Mesothelial cell of epicardium (in vitro differentiated cells): ENCODE measurements at places on chromosomes 4 and X. TPM values are rescaled to one million over a fixed set of nuclear protein-coding genes. Genes with fewer than 3 reads are reported as not detected.
A peak's percentile ranks its signal among the peaks of the same experiment; 100 is the strongest.

GRCh38 chr4:127829014-127829413, 46.9 kb downstream of the HSPA4L start:
- H3K4me1 ChIP-seq, result no peaks in the 10 kb centered on the region
- H3K4me3 ChIP-seq, result no peak overlapping the region
- no peak for DNase-seq
- no peak overlapping the region for H3K27ac ChIP-seq
- H3K27me3 ChIP-seq, result no peaks in the 10 kb centered on the region

- H3K27ac ChIP-seq, result no peak overlapping the region
- DNase-seq, result no peak
- no peaks in the 10 kb centered on the region for H3K27me3 ChIP-seq
These were observed 95.9 kb upstream of the TRPC3 start for GRCh38 chr4:122047456-122048425.

DNA sequence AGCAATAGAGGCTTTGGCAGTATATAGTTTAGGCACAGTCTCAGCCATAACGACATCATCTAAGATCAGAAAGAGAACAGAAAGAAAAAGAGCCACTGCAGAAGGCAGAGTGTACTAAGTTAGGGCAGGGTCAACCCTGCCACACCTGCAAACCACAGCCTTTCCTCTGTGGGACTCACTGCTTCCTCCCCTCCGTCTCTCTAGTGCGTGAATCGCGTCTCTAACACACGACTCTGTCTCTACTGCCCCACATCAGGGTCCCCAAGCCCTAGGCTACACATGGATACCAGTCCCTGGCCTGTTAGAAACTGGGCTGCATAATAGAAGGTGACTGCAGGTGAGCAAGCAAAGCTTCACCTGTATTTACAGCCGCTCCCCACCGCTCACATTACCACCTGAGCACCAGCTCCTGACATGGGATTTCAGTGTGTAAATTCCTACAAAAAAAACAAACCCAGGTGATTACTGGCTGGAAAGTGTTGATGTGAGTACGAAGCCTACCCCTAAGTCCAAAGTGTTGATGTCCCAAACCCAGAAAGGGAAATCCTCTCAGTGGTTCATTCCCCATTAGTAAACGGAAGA, 128.9 kb downstream of the PRKX start:
- H3K27me3 ChIP-seq, result peaks cover 7% of the 10 kb centered on the region
- H3K4me3 ChIP-seq, result no peak overlapping the region
- no peak overlapping the region for H3K27ac ChIP-seq
- no peak for DNase-seq
- no peaks in the 10 kb centered on the region for H3K4me1 ChIP-seq
- H3K36me3 ChIP-seq, result no peaks in the 10 kb centered on the region

DNA sequence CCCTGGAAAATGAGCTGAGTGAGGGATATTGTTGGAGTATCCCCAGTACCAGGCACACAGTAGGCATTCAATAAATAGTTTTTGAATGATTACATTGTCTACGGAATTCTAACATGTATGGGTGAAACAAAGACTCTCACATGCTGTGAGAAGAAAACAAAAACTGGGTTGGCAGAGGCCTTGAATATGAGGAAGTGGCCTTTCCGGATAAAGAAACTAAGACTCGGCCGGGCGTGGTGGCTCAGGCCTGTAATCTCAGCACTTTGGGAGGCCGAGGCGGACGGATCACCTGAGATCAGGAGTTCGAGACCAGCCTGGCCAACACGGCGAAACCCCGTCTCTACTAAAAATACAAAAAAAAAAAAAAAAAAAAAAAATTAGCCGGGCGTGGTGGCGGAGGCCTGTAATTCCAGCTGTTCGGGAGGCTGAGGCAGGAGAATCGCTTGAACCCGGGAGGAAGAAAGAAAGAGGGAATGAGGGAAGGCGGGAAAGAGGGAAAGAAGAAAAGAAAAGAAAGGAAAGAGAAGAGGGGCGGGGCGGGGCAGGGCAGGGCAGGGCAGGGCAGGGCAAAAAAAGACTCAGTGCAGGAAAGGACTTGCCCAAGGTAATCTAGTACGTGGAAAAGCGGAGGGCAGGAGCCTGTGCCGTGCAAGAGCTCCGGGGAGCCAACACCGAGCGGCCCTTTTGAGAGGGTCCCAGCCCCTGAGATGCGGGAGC, 689 bp upstream of the TMA16 start:
- no peak for DNase-seq
- H3K4me1 ChIP-seq, result peaks cover 21% of the 10 kb centered on the region
- H3K36me3 ChIP-seq, result no peaks in the 10 kb centered on the region

DNA sequence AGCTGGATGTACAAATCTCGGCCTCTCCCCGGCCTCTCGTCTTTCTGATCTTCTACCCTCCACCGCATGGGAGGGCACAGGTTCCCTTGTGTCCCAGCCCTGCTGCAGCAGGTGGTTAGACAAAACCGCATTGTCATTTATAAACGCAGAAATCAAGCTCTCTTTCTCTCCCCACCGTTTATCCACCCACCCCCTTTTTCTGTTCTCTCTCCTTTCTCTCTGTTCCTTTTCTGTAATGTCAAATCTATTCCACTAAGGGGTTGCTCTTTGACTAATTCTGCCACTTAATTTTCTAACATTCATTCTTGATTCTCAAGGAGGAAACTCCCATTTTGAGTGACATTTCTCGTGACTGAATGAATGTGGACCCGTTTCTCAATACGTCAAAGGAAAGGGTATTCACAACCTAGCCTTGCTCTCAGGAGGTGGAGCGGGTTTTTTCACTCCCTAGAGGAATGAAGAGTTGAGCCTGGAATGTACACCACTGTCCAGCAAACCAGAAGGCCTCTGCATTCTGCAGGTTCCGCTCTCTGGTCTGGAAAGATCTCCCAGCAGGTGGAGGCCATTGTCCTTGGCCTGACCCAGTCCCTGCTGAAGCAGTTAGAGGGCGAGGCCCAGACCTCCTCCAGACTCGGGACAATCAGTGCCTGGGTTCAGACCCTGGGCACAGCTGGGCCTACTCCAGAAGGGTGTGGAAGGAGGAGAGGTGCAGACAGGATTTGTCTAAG, 70.9 kb upstream of the ENPP6 start:
- H3K27ac ChIP-seq, result peak overlapping the region; percentile 39
- H3K27me3 ChIP-seq, result peaks cover 7% of the 10 kb centered on the region
- H3K4me1 ChIP-seq, result peaks cover 15% of the 10 kb centered on the region
- no peak overlapping the region for H3K4me3 ChIP-seq
- DNase-seq, result no peak

- H3K27ac ChIP-seq, result peak overlapping the region; percentile 47
- H3K4me1 ChIP-seq, result peaks cover 37% of the 10 kb centered on the region
- H3K27me3 ChIP-seq, result no peaks in the 10 kb centered on the region
- DNase-seq, result no peak
These were observed 10.0 kb downstream of the SAT1 start for GRCh38 chrX:23792861-23793553.

DNA sequence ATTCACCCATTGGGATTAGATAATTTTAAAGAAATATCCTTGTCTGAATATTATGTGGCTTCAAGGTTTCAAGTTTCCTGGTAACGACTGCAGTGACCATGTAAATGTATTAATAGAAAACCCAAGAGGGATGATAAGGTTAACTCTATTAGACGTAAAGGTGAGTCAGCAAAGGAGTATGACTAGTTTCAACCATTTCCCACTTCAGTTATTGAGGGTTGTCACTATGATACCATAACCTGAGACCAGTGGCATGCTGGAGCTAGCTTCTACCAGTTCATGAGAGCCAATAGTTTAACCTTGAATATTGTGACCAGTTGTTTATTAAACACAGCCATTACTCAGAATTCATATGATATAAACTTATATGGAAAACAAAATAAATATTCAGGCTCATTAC, 270.1 kb downstream of the TMA16 start:
- no peaks in the 10 kb centered on the region for H3K27me3 ChIP-seq
- no peaks in the 10 kb centered on the region for H3K36me3 ChIP-seq
- H3K4me1 ChIP-seq, result no peaks in the 10 kb centered on the region

PABPC1L2B gene
- total RNA-seq, result not detected in 3 replicates

ABCE1 gene
- 54.4 to 55.7 TPM (median 55.1 TPM) in 3 replicates for total RNA-seq
